ENCODE measurements at places on chromosomes 11 and 22.

GRCh38 chr11:75763846-75764245, 4.7 kb upstream of the DGAT2 start:
- no peak for DNase-seq

GRCh38 chr11:96863520-96863919, 473.7 kb downstream of the JRKL start:
- no peak for DNase-seq

DNA sequence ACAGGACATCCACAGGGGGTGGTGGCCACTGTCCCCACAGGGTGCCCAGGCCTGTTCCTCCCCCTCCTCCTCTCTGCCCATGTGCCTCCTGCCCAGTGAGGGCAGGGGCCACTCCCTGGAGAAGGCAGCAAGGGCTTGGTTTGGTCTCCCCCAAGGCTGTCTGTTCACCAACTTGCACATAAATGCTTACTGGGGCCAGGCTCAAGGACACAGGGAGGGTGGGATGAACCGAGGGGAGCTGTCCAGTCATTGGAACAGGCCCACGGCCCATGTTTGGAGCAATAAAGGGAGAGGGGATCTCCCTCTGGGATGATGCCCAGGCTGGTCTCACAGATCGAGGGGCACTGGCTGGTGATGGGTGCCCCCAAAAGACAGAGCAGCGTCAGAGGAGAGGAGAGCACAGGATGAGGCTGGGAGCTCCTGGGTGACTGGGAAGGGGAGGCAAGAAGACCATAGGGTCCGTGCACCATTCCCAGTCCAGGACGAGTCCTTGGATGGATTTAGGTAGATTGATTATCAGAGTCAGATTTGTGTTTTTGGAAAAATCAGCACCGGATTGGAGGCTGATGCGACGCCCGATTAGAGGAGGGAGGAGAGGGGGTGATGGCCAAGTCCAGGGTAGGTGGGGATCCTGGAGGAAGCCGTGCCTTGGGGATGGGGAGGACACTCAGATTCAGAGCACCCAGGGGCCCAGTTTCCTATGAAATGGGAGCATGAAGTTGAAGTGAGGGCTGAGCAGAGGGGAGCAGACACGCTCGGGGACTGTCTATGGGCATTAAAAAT, 1.1 kb downstream of the IGLL5 start:
- DNase-seq: no peak

DNA sequence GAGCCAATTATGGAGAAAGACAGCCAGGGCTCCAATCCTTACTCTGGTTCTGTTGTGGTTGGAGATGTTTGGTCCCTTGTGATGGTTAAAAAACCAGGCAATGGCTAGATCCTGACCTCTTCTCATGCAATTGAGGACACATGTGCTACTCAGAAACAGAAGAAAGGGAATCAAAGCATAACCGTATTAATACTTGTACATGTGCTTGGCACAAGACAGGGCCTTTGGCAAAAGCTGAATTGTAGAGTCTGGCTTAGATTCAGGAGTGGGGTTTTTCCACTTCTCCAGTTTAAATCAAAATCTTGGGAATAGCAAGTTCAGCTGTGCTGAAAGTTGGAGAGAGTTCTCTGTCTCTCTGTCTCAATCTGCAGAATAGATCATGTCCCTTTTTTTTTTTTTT, 80.1 kb upstream of the E2F8 start:
- no peak for DNase-seq

DNA sequence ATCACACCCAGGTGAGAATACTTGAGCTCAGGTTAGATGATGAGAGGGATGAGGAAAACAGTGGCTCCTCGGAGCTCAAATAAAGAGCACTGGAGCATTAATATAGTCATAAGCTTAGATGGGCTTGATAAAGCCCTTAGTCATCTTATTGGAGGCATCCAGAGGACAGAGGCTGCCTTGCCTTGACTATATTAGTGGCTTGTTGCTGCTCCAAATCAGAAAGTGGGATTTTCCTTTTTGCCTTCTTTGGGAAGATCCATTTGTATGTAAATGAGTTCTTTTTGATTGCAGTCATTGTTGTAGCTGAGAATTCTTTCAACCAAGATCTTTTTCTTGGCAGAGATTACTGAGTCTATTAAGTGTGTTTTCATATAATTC, 18.9 kb downstream of the ADM start:
- no peak for DNase-seq

DNA sequence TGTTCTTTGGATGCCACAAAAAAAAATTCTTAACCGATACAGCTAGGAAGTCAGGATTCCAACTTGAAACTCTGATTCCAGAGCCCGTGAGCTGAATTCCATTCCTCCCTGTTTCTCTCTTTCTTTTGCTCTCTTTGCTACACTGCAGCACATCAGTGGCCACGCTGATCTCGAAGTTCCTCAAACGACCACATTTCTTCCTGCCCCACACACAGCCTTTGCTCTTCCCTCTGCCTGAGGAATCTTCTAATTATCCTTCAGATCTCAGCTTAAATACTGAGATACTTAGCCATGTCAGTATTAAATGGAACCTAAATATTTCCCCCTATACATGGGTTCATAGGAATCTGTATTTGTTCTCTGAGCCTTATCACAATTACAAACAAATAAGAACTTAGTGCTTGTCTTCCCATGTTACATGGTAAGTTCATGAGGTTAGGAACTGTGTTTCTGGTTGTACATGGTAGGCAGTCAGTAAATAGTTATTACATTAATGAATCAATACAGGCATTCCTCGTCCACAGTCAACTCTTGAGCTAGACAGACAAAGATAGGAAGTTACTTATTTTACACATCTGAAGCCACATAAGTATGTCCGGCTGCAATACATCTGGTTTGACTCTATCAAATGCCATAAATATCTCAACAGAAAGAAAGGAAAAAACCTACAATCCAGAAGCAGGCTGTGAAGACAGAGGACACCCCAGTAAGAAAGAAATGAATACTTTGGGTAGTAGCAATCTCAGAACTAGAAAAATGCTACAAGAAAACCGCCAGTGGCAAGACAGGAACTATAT, 86.6 kb downstream of the MAML2 start:
- no peak for DNase-seq

DNA sequence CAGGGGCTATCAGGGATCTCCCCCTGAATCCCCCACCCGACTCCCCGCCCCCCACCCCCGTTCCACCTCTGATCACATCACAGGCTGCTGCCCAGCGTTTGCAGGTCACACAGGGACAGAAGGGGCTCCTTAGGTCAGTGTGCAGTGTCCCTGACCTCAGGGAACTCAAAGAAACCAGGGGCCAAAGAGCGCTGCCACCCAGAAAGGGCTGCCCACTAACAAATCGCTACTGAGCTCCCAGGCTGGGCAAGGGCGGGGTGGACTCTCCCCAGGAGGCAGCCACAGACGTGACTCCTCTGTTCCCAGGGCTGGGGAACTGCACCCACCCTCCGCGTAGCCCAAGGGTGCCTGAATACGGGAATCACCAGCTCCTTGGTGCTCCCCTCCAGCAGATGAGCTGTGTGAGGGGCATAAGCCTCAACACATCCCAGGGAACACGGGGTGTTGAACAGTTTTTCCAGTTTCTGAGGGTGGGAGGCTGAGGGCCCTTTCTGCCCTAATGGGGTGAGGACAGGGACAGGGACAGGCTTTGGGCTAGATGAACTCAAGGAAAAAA, 9.9 kb upstream of the POLDIP3 start:
- DNase-seq: no peak

Measured in NCI-H187 treated with DMSO at 0.1 percent for 48 hours (cell line).